ENCODE measurements at places on chromosomes 5 and 9.

DNA sequence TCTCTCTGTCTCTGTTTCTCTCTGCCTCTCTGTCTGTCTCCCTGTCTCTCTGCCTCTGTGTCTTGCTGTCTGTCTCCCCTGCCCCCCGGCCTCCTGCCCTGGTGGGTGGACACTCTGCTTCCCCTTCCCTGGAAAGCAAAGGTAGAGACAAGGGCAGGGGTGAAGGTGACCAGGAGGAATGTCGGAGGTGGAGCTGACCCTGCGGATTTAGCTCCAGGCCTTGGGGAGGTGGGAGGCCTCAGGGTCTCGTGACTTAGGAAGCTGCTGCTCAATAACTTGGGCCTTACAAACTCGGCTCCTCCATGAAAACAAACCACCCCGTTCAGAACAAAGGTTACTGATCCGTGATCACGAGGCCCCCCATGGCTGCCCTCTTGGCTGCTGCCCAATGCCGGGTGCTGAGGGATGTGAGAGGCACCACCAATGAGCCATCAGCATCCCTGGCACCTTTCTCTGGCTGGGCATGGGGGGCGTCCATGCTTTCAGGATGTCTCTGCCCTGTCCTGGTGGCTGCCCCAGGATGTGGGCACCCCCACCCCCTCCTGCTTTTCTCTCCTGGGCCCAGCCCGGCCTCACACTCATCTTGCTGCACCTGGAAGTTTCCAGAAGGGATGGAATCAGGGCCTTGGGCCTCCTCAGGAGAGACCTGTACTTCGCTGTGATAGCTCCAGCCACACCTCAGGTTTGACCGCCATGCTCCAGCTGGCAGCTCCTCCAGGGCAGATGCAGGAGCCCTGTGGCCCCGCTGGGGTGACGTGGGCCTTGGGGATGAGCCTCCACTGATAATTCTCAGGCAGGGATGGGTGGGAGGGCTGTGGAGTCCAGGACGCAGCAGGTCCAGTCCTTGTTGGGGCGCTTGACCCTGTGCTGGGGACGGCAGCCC is 14.8 kb upstream of the SLC6A19 start:
- DNase-seq: no peak

DNA sequence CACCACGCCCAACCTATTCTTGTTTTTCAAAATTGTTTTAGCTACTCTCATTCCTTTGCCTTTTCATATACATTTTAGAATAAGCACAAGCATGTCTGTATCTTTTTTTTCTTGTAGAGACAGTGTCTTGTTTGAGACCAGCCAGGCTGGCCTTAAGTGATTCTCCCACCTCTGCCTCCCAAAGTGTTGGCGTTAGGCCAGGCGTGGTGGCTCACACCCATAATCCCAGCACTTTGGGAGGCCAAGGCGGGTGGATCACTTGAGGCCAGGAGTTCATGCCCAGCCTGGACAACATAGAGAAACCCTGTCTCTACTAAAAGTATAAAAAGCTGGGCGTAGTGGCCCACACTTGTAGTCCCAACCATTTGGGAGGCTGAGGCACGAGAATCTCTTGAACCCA is 13.1 kb downstream of the RNF44 start:
- no peak for DNase-seq

- no peak for DNase-seq
These were observed 72.1 kb upstream of the RASA1 start for GRCh38 chr5:87195616-87196015.

- DNase-seq: no peak
These were observed 36.1 kb upstream of the SPDL1 start for GRCh38 chr5:169547508-169547907.

- DNase-seq: no peak
These were observed 38.8 kb upstream of the COL5A1 start for GRCh38 chr9:134602547-134603362.

GRCh38 chr5:93956006-93956405 is 214.6 kb upstream of the POU5F2 start:
- no peak for DNase-seq

DNA sequence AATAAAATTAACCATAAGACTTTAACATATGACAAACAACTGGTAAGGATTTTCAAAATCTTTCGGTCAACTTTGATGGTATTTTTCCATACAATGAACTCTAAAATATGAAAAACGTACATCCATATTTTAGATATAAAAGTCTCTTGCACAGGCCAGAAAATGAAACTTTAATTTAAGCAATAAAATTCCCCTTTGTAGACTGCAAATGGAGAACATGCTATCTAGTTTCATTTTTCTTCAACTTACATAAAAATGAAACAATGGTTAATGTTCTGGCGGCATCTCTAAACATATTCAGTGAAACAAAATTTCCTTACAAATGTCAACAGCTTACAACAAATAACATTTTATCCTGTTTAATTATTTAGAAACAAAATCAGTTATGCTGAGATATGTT is 84.0 kb downstream of the USP20 start:
- DNase-seq: no peak

DNA sequence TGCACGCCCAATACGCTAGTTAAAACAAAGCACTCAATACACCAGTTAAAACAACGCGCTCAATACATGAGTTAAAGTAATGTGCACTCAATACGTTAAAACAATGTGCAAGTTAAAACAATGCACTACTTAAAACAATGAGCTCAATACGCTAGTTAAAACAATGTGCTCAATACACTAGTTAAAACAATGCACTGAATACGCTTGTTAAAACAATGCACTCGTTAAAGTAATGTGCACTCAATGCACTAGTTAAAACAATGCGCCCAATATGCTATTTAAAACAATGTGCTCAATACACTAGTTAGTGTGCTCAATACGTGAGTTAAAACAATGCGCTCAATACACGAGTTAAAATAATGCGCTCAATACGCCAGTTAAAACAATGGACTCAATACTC is 185.0 kb downstream of the TRIO start:
- no peak for DNase-seq

- DNase-seq: no peak
These were observed 1059.1 kb upstream of the DMAC1 start for GRCh38 chr9:8858596-8859161.
